ENCODE measurements at places on chromosomes 7 and 10.

DNA sequence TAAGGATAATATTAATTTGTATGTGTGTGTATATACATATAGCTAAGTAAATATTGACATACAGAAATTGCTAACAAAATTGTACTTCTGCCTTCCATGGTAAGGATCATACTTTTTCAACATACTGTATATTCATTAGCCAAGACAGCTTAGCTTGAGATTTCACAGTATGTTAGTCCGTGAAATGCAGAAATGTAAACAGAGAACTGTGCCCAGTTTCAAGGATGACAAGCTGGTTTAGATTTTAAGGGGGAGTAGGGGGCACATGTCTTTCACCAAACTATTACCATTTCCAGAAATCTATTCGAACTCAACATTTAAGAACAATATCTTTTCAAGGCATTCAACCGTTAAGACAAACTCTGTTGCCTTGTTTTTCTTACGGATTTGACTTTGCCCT, 182.2 kb downstream of the SORCS1 start:
- DNase-seq, result no peak

- peak; percentile 57 for DNase-seq
Observed at GRCh38 chr10:8473205-8473604, 418.7 kb downstream of the GATA3 start.

- no peak for DNase-seq
Observed at GRCh38 chr10:118020365-118020764, 26.4 kb downstream of the RAB11FIP2 start.

- no peak for DNase-seq
Observed at GRCh38 chr10:30495687-30496086, 61.7 kb downstream of the MAP3K8 start.

DNA sequence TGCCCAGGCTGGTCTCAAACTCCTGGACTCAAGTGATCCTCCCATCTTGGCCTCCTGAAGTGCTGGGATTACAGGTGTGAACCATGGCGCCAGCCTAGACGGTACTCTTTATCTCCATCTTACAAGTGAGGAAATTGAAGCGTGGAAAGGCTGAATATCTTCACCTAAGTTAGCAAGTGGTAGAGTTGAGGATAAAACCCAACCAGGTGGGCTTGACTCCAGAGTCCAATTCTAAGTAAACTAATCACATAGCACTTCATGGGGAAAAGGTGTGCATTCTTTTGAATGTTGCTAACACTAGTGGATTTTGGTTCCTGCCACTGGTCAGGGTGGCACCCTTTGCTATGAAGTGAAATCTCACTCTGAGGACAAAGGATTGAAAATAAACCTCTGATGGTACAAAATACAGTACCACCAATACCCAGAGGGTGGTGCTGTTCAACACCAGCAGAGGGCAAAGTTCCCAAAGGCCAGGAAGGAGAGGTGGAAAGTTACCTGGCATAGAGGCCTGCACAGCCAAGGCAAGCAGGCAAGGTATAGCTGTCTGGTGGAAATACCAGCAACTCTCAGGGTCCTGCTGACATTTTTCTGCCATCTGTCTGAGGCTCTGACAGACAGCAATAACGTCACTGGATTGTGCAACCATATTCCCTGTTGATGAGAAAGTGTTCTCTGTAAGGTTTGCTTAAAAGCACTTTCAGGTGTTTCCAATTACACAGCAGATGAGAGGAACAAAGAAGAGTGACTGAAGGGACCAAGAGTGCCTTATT, 17.6 kb downstream of the ZDHHC16 start:
- DNase-seq, result peak; percentile 48

DNA sequence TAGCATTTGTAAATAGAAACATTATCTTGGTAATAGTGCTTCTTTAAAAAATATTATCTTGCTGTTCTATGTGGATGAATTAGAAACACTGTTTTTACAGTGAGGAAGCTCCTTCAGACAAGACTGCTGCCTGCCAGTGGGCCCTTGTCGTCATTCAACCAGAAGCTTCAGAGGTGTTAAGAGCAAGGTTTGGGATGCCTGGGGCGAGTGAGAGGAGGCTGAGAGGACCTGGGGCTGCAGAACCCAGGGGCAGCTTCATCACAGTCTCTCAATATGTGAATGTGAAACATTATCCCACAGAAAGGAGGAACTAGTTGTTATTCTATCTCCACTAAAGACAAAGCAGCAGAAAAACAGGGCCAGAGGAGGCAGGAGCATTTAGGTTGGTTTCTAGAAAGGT, 8.1 kb downstream of the PLPP4 start:
- DNase-seq, result no peak

GRCh38 chr7:142873281-142873784, 12.2 kb downstream of the TRPV6 start:
- DNase-seq, result no peak

DNA sequence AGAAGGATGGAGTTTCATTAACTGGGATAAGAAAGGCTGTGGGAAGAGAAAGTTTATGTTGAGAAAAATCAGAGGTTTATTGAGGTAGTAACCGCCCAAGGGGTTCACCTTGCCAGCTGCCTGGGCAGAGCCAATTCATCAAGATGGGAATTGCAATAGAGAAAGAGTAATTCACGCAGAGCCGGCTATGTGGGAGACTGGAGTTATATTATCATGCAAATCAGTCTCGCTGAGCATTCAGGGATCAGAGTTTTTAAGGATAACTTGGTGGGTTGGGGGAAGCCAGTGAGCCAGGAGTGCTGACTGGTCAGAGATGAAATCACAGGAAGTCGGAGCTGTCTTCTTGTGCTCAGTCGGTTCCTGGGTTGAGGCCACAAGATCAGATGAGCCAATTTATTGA, 70.6 kb downstream of the MALRD1 start:
- no peak for DNase-seq

- DNase-seq, result no peak
Observed at GRCh38 chr10:58701405-58702135, 188.9 kb downstream of the BICC1 start.

- DNase-seq, result no peak
Observed at GRCh38 chr10:113041841-113042750, 92.0 kb downstream of the TCF7L2 start.

- DNase-seq, result no peak
Observed at GRCh38 chr7:28298870-28299518, 113.3 kb upstream of the CREB5 start.

GRCh38 chr10:31320550-31321211, 1.7 kb downstream of the ZEB1 start:
- no peak for DNase-seq

DNA sequence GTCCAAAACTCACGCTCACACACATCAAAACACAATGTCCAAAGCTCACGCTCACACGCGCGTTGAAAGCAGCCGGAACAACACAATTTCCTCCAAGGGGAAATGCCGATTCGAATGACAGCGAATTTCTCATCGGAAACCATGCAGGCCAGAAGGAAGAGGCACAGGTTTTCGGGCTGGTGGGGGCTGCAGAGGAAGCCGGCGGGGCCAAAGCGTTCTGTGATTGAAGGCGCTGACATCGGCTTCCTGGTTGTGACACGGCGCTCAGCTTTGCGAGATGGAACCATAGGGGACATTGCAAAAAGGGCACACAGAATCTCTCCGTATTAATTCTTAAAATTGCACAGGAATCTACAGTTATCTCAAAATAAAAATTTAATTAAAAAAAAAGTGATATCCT, 61.3 kb downstream of the FOXL3 start:
- peak; percentile 80 for DNase-seq

GRCh38 chr10:103776878-103777591, 78.3 kb downstream of the SH3PXD2A start:
- no peak for DNase-seq

DNA sequence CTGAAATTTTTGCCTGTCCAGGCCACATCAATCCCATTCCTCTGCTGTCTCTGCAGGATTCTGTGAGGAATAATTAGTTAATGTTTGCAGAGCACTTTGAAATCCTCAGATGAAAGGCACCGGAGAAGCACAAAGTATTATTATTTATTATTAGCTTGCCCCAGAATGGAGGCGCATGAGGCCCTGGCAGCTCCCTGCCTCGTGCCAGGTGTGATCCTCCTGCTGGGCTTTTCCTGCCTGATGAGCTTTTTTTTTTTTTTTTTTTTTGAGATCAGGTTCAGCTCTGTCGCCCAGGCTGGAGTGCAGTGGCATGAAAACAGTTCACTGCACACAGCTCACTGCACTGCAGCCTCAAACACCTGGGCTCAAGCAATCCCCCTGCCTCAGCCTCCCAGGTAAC, 65.2 kb downstream of the TCF7L2 start:
- no peak for DNase-seq

DNA sequence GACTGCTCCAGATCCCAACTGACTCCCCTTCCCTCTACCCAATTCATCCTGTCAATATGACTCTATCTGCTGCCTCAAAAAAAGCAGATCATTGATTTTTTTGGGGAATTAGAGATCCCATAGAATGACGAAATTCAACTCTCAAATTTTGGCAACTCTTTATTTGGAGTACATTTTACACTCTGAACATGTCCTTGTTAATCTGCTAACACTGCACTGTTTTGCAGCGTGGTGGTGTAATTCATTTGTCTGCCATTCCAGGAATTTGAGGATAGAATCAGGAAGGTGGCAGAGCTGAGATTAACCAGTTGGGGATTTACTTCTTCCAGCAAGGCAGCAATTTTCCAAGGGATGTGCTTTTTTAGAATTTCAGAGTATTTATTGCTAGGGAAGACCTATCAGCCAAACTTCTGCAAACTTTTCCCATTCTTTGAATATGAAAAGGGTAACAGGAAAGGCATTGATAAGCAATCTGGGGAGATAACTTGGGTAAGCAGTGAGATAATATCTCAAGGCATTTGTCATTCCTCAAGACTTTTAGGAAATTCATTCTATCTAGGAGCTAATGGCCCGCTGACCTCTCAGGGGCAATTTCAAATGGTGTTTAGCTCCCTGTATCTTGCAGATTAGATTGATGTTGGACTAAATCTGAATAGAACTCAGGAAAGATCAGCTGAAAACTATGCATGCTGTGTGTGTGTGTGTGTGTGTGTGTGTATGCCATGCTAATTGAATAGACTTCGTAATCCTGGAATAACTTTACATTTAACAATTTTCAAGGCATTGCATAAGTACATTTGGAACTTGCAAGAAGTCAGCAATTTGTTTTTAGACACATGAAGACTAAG, 9.7 kb downstream of the BAMBI start:
- DNase-seq, result no peak

- peak; percentile 44 for DNase-seq
Observed at GRCh38 chr7:64951250-64951848, 39.5 kb downstream of the ZNF117 start.

GRCh38 chr7:134509010-134509409, 18.4 kb upstream of the AKR1B10 start:
- no peak for DNase-seq

GRCh38 chr7:131027287-131027773, 293.3 kb upstream of the KLF14 start:
- DNase-seq, result no peak

Measured in CD4-positive, alpha-beta T cell treated with Interleukin-6 at 100 ng/mL for 8 hours (primary cell).